ENCODE measurements at places on chromosomes 11 and 22.
A peak's percentile ranks its signal among the peaks of the same experiment; 100 is the strongest.

DNA sequence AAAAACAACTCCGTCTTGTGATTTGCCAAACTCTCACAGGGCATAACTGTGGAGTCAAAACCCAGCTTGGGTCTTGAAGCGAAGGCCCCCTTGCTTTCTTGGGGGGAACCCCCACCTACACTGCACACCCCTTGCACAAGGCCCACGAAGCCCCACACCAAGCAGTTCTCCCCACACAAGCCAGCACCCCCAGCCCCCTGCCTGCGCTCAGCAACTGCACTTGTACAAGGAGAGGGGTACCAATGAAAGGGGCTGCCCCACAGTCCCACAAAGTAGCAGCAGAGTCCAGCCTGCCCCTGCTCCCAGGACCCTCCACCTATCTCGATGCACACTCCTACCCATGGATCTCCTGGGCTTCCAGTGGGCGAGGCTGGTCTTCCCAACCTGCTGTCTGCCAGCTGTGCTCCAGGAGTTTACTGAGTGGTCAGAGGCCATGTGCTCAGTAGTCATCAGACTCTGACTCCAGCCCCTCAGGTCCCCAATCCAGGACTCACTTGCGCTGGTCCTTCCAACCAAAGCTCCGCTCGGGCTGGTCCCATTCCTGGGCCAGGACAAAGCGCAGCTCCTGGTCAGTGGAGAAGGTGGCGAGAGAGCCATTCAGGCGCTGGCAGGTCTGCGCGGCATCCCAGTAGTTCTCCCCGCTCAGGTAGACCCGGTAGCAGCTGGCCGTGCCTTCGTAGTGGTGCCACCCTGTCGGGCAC lies 57.7 kb downstream of the DGCR2 start:
- DNase-seq = no peak

DNA sequence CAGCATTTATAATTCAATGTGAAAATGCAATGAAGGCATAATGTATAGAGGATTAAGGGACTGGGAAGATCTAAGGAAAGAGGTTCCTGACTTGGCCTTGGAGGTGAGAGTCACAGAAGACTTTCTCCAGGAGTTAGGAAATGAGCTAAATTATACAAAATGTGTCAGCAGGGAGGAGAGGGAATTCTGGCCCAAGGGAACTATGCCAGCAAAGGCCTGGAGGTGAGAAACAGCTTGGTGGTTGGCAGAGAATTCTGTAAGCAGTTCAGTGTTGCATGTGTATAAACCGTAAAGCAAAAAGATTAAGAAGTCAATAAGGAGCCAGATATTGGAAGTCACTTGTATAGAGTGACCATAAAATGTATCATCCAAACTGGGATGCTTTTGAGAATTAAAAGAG lies 142.2 kb upstream of the SESN3 start:
- DNase-seq = no peak

DNA sequence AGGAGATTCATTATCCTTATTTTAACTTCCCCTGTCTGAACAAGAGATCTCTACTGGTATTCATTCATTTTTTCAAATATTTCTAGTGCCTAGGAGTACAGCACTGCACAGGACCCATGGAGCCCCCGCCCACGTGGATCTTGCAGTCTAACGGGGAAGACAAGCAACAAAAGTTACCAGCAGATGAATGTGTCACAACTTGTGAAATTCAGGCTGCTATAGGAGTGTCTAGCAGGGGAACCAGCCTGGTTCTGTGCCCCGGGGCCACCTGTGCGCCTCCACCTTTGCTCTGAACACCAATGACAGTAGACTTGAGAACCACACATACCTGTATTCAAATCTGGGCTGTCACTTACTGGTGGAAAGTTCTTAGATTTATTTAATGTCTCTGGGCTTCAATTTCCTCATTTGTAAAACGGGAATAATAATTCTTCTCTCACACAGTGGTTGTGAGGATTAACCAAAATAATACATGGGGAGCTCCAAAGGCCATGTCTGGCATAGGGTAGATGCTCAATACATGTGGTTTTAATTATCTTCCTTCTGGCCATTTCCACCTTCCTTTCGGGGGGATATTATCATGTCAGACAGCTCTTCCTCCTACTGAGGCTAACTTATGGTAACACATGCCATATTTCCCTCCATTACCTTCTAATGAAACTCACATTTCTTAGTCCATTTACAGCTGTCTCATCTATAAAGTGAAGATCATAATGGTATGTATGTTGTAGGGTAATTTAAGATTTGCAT lies 17.8 kb downstream of the POU2AF1 start:
- DNase-seq = no peak

DNA sequence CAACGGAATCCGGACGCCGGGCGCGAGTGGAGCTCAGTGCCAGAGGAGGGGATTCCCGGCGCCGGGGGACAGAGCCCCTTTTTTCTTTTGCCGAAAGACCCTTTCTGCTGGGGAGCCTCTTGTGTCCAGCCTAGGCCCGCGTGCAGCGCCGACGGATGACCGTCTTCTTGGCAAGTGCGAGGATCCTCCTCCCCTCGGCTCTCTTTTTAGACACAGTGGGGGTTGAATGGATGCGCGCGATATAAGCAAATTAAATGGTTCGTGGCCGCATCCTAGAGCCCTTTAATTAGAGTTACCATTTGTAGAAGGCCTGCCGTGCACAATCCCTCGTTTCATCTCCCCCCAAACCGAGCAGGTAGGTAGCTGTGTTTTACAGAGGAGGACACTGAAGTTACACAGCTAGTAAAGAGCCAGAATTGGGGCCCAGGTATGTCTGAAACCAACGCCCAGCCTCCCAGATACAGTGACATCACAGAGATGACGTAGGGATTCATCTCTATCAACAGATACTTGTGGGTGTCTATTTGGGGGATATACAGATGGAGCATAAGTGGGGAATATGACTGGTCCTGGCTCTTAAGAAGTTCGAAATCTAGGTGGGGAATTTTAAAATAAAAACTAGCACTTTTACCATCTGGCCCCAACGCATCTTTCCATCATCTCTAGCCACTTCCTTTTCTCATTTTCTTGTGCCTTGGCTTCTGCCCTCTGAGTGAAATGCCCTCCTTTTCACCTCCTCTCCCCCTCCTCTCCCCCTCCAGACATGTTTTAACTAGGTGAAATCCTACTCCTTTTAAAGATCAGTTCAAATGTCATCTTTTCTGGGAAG lies 875 bp downstream of the TCP11L1 start:
- DNase-seq = no peak

DNA sequence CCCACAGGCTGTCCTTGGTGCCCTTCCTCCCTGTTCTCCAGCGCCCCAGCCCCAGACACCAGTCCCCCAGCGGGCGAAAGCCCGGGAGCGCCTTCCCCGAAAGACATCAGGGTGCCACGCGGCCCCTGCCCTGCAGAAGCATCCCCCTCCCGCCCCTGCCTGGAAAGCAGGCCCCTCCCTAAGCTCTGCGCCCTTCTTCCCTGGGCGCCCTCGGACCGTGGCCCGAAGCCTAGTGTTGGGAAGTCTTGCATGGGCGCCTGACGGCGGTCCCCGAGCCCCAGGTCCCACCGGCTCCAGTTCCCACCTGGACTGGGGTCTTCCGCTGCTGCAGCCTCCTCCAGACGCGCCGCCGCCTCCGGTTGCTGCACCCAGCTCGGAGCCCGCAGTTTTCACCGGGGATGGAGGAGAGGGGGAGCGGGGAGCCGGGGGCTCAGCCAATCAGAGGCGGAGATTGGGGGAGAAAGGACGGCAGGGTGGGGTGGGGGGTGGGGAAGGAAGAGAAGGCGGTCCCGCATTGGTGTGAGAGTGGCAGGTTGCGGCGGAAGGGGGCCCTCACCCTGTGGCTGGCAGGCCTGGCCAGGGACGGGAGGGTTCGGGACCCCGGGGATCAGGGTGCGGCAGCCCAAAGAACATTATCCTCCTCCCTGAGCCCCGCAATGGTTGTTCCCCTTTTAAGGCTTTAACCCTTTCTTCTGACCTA lies at the start of gene THY1:
THY1 (minus strand) TSS at position 364 of the 700 bp plus-strand sequence. CDS start 2,267 bp downstream, outside the sequence.
- DNase-seq = peak; percentile 76

DNA sequence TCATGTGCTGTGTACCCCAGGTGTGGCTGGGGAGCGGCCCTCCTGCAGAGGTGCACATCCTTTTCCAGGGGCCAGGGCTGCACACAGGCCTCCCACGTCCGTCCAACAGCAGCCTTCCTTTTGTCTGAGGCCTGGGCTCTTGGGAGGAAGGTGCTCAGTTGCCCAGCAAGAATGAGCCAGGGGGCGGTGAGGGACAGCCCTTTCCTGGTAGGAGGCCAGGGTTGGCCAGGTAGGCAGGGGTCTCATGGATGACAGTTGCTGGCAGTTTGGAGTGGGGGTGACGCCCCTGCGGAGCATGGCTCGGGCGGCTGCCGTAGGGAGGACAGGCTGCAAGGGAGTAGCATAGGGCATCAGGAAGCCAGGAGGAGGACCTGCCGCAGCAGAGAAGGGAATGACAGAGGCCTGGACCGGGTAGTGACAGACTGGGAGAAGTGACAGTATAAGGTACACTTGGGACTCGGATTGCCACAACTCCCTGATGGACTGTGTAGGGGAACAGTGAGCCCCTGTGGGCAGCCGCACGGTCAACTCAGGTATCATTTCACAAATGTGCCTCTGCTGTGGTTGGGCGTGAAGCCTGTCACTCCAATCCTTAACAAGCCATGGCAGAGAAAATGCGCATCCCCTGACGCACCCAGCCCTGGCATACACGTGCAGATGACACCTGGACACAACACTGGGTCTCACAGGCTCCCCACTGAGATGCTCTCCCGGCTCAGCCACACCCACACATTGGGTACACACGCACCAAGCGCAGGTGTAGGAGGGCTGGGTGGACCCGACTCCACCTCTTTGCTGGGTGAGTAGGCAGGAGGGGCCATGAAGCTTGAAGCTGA lies 79.7 kb downstream of the DGCR2 start:
- DNase-seq = no peak

DNA sequence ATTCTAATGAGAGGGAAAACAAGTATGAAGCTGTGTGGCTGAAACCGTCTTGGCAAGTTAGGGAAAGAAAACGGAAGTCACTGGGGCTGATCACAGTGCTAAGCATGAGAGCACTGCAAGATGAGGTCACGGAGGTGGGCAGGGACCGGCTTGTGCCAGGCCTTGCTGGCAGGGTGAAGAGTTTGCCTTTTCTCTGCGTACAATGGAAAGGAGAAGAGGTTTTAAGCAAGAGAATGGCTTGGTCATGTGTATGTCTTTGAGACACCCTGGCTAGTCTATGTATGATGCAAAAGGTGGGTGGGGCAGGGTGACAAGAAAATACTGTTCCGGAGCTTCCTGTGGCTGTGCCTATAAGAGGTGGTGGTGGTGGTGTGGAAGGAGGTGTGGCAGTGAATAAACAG lies 567.9 kb downstream of the NTM start:
- no peak for DNase-seq

GRCh38 chr11:73314117-73314961 lies 6.3 kb downstream of the ARHGEF17 start:
- DNase-seq = peak; percentile 74

DNA sequence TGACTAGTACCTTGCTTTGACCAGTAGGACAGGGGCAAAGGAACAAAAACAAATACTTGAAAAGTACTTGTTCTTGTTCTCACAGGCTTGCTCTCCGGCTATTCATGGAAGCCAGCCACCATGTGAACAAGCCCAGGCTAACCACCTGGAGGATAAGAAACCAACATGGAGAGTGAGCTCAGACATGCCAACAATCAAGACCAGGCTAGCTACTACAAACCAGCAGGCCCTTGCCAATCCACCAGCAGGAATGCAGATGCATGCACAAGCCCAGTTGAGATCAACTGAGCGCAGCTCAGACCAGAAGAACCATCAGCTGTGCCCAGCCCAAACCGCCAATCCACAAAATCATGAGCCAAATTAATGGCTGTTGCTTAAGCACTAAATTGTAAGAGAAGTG lies 180.1 kb upstream of the ISX start:
- DNase-seq = no peak

DNA sequence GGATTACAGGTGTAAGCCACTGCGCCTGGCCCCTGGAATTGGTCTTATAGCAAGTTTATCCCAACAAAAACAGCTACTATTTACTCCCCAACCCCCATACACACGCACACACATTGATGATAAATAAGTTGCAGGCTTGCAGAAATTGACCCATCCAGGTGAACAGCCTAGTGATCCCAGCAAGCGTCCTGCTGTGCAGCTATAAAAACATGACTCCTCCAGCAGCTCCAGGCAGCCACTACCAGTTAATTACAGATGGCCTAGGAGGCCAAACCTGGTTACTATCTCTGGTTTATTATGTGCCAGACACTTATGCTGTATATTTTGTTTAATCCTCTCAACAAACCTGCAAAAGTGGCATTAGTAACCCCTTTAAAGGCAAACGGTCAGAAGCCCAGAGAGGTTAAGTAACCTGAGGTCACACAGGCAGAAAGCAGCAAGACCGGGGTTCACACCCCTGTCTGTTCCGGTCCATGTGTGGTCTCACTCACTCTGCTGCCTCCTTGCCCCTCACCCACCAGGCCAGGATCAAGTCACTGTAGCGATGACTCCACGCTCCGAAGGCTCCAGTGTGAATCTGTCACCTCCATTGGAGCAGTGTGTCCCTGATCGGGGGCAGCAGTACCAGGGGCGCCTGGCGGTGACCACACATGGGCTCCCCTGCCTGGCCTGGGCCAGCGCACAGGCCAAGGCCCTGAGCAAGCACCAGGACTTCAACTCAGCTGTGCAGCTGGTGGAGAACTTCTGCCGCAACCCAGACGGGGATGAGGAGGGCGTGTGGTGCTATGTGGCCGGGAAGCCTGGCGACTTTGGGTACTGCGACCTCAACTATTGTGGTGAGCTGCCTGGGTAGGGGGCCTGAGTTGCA lies 6.6 kb downstream of the F2 start:
- no peak for DNase-seq

GRCh38 chr11:35292279-35292678 lies 127.1 kb downstream of the SLC1A2 start:
- no peak for DNase-seq

- no peak for DNase-seq
Observed at GRCh38 chr11:16016468-16016829, 339.9 kb downstream of the SOX6 start.

- DNase-seq = no peak
Observed at GRCh38 chr22:44780876-44781449, 28.6 kb downstream of the ARHGAP8 start.

DNA sequence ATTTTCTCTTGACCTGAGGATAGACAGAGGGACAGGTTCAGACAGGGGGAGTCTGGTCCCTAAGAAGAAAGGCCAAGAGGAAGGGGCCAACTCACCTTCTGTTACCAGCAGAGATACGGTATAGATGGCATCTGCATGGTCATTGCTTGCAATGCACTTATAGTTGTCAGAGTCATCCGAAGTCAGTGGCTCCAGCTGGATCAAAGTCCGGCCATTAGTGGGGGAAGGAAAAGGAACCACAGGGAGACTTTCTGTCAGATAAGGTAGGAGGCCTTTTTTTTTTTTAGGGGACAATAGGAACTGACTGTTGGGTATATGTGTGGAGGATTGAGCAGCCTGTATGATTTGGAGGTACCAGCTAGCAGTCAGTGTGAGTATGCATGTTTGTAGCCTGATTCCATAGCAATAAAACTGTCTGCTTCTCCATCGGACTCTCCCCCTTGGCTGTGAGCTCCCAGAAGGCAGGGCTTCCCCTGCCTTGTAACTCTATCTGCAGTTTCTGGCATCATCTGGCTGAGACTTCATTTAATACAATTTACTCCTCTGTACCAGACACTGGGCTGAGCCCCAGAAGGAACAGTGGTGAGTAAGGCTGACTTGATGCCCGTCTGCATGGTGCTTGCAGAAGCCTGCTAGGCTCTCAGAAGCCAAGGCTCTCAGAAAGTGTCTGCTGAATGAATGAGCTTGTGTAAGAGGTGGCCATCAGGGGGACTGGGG lies 5.7 kb downstream of the IGSF22 start:
- DNase-seq = no peak

- DNase-seq = no peak
Observed at GRCh38 chr11:708511-708910, 2.5 kb downstream of the EPS8L2 start.

GRCh38 chr22:22787786-22788459 lies 99.7 kb upstream of the IGLL5 start:
- DNase-seq = peak; percentile 67

Data from urothelium cell line (cell line).